Mesenteric fat pad (tissue), 1 donor: ENCODE measurements at places on chromosomes 11 and 22. TPM values are rescaled to one million over a fixed set of nuclear protein-coding genes. Genes with fewer than 3 reads are reported as not detected.
A peak's percentile ranks its signal among the peaks of the same experiment; 100 is the strongest.

- no peak for DNase-seq
Measured at GRCh38 chr11:67680696-67681470, 6.5 kb upstream of the ALDH3B2 start.

- peak; percentile 83 for DNase-seq
Measured at GRCh38 chr11:131668500-131669400, 298.3 kb downstream of the NTM start.

DNA sequence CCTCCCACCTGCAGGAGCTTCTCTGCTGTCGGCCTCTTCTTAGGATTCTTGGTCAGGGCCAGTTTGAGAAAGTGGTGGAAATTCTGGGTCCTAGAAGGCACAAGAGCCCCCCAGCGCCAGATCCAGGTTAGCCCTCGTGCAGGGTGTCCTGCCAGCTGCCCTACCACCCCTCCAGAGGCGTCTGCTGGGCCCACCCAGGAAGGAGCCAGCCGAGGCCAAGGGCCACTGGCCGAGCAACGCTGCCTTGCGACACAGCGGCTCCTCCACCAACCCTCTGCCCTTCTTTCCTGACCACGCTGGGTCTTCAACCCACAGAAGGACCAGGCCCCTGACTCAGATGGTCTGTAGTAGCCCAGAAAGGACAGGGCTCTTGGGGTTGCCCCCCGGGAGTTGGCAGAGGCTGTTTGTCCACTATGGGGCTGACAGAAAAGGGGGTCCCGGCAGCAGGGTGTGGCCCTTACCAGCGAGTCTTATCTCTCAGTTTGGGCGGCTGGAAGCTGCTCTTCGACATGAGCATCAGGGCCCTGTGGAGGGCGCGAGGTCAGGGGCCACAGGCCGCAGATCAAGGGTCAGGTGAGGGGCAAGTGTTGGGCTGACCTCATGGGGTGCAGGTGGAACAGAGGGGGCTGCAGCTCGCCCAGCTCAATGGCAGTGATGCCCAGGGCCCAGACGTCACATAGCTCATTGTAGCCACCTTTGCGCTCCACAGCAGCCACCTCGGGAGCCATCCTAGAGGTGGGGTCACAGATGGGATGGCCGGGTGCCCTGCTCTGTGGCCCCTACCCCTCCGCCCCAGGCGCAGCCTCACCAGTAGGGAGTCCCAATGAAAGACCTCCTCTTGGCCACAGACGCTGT is 2.5 kb downstream of the MAP4K2 start:
- DNase-seq: no peak

DNA sequence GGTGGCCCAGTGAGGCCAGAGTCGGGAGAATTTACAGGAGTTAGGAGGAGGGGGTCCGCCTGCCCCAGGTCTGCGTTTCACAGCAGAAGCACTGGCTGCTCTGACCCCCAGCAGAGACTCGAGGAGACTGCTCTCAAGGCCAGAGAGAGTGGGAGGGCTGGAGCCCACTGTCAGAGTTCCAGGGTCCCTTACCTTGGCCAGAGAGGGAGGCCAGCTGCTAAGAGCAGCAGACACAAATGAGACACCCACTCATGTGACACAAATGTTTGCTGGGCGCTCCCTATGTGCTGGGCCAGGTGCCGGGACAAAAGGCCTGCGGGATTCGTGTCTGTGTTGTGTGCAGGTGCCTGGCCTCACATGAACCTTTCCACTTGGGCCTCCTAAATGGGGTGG is 2.8 kb upstream of the TNFRSF13C start:
- DNase-seq: no peak

DNA sequence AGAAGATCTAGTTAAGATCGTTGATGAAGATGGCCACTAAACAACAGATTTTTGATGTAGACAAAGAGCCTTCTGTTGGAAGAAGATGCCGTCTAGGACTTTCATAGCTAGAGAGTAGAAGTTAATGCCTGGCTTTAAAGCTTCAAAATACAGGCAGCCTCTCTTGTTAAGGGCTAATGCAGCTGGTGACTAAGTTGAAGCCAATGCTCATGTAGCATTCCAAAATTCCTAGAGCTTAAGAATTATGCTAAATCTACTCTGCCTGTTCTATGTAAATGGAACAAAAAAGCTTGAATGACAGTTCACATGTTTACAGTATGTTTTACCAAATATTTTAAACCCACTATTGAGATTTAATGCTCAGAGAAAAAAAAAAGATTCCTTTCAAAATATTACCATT is 492.6 kb downstream of the CNTN5 start:
- no peak for DNase-seq

DNA sequence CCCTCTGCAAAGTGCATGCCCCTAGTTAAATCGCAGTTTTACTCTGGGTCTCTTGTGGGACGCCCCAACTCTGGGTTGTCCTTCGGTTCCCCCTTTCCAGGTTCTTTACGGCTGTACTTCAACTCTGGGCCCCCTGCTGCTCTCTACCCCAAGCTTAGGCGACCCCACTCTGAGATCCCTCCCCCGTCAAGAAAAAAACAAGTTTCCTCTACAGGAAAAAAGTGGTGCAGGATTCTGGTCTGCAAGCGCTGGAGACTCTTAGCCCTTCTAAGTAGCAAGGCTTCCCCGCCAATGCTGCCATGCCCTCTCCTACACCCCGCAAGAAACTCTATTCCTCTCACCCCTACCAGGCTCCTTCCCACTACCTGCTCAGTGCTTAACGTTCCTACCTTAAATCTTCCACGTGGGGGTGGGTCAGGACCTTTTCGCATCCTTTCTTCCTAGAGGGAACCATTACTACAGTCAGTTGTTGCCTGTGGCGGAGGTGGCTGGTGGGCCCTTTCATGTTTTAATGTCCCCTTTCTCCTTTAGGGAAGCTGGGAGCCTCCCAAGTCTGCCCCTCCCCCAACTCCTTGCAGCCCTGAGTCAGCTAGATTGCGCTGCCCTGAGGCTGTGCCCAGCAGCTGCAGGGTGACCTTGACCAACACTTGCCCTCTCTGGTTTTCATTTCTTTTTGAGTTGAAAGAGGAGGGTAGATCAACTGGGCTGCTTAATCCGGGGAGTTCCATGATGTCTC is 1.4 kb downstream of the NEFH start:
- DNase-seq: no peak

- no peak for DNase-seq
Measured at GRCh38 chr11:14551380-14551779, 31.2 kb upstream of the PSMA1 start.

DNA sequence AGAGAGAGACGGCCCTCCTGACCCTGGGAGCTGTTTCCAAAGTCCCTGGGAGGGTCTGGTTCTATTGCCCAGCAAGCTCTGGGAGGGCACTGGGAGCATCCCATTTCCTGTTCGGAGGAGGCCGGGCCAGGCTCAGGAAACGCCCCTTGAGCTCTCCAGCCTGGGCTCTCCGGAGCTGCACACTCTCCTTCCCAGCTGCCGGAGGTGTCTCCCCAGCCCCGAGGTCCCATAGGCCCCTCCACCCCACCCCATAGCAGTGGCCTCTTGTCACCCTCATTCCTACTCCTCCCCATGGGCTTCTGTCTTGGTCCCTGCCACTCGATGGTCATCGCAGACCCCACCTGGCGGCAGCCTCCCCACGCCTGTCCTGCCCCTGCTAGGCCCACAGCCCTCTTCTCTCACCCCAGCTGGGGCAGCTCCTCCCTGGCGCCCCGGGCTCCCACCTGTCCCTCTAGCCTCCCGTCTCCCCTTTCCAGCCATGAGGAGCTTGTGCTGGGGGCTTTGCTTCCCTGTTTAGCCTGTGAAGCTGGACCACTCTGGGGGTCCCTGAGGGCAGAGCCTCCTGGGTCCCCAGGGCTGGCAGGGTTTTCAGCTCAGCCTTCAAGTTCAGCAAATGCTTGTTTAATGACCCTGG is 2.8 kb downstream of the TSPAN32 start:
- peak; percentile 72 for DNase-seq

- DNase-seq: no peak
Measured at GRCh38 chr11:94871491-94872185, 101.7 kb downstream of the CWC15 start.

DNA sequence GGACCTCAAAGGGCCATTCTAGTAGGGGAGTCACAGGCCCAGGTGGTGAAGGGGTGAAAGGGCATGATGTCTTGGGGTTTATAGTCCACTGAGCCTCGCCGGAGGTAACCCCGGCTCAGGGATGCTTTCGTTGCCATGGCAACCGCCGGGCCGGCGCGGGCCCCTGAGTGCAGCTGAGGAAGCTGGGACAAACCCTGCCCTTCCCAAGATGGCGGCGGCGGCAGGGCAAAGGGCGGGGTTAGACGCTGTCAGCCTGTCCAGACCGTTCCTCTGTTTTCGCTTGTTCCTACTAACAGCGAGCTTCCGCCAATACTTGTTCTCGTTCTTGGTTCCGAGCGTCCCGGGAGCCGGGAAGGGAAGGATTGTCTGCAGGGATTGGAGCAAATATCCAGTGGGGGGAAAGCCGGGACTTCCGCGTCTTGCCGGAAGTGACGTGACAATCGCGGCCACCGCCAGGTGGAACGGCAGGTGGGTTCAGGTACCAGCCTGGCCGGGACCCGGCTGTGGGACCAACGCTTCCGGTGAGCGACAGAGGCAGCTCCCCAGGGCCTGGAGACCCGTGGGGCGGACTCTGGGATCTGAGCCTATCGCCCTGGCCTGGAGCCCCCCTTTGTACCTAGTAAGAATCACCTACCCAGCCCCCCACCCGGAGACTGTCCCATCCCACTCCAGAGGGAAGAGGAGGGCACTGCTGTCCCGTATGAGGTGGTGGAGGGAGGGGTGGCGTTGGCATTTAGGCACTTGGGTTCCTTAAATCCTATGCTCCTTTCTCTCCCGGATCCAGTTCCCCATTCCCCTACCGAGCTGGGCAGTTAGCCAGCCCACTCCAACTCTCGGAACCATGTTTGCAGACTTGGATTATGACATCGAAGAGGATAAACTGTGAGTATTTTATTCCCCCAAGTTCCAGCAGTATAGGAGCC is at the start of gene PICK1:
Gene PICK1, plus strand, starts transcription at position 436 of the 923 bp plus-strand sequence. Its CDS starts 406 bp downstream, at position 842.
- peak; percentile 94 for DNase-seq

GRCh38 chr11:96098511-96099241 is 174.8 kb upstream of the MTMR2 start:
- DNase-seq: no peak

DNA sequence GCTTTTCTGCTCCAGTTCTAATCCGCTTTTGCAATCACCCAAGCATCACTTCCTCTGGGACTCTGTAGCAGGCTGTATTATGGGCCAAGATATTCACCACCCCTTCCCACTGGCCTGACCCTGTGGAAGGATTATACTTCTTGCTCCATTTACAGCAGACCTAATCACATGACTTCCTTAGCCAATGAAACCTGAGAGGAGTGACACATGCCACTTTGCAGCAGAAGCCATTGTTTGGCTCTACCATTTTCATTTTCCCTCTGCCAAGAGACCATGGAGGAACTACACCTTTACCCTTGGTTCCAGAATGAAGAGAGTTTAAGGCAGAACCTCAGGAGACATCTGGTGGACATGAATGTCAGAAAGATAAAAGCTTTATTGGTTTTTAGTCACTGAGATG is 134.9 kb upstream of the HSD17B12 start:
- DNase-seq: no peak

DNA sequence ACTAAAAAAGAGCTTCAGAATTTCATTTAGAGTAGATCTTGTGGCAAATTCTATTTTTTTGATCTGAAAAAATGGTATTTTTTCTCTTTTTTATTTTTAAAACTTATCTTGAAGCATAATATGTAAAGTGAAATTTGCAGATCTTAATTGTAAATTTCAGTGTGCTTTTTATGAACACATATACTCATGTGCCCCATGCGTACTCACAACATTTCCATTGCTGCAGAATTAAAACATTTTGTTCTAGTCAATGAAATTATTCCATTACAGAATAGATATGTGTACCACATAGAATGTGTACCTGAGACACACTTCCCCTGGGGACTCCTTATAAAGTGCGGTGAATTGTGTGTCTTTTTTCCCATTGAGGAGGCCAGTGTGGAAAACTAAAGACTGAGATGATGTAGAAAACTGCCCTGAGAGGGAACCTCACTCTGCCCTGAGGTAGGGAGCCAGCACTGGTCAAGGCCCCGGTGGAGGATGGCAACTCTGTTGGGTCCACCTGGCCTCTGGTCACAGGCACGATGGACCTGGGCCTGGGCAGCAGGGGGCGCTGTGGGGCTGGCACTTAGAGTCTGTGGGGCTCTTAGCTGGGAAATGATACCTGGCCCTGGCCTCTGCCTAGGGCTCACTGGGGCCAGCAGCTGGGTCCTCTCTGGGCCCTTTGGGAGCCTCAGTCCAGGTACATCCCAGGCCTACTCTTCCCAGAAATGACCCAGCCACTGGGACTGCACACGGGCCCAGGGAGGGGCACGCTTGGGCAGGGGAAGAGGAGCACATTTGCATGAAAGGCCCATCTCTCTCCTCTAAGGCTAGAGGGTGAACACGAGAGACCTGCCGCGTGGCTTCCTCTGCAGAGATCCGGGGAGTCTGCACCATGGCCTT is 77.9 kb upstream of the TOP3B start:
- no peak for DNase-seq

- no peak for DNase-seq
Measured at GRCh38 chr22:43308060-43308830, 34.9 kb downstream of the SCUBE1 start.

GRCh38 chr11:64232182-64232966 is 2.0 kb upstream of the VEGFB start:
- no peak for DNase-seq

DNA sequence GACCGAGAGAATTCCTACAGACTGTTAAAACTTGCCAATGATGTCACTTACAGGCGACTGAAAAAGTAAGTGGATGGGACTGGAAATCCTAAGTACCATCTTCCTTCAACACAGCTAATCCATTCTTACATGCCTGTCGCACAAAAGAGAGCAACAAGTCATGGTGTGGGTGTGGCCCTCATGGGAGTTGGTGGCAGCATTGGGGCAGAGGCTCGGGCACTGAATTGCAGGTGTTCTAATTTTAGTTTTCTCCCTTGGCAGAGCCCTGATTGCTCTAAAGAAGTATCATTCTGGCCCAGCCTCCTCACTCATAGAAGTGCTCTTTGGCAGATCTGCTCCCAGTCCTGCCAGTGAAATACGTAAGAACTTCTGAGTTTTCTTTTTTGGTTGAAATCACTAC is 4.6 kb downstream of the IGHMBP2 start:
- no peak for DNase-seq

DNA sequence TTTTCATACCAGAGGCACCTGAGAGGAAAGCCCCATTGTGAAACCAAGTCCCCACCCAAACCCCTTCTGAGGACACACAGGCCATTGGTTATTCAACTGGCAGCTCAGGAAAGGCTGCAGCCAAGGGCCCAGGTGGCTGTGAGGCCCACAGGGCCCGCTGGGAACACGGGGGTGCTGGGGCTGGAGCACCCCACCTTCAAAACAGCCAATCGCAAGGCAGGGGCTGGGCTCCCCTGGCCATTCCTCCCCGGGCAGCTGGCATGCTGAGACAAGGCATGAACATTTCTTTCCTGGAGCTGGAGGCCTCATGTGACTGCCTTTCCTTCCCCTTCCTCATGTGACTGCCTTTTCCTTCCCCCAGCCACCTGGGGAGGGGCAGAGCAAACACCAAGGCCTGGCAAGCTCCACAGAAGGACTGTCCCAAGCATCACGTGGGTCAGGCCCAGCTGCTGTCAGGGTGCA is 76.9 kb downstream of the PIWIL3 start:
- no peak for DNase-seq

CRACR2B gene
- 6.8 TPM for total RNA-seq

OR56A1 gene
- 0.03 TPM for total RNA-seq

RPL27A gene
- 653 TPM for total RNA-seq

DTX4 gene
- 60.8 TPM for total RNA-seq

DGKZ gene
- 54.3 TPM for total RNA-seq

MRGPRX4 gene
- not detected for total RNA-seq

MUC6 gene
- not detected for total RNA-seq
